ENCODE measurements at places on chromosomes 6 and 20. TPM values are rescaled to one million over a fixed set of nuclear protein-coding genes. Genes with fewer than 3 reads are reported as not detected.
A peak's percentile ranks its signal among the peaks of the same experiment; 100 is the strongest.

Gene MAS1
- total RNA-seq = 0.51 TPM

Gene SPATS1
- 0.62 TPM for total RNA-seq

Gene NNAT
- total RNA-seq = 10.5 TPM

Gene HDAC2
- total RNA-seq = 138 TPM

Gene HNF4A
- not detected for total RNA-seq

Gene PTGIS
- 64.7 TPM for total RNA-seq

Gene VWA7
- 24.1 TPM for total RNA-seq

DNA sequence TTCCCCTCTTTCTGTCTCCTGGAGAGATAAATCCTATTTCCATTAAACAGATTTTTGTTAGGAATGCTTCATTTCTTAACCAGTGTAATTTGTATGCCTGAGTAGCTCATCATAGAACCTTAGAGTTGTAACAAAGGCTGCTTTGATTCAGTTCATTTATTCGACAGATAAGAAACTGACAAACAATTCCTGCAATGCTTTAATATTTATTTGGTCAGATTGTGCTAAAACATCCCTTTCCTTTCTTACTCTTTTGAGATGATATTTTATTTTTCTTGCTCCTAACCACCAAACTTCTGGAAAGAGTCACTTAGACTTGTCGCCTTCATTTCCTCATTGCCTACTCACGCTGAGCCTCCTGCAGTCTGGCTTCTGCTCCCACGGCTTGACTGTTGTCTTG, 89.0 kb upstream of the SUPT3H start:
- no peak overlapping the region for H3K4me3 ChIP-seq
- H3K27ac ChIP-seq = no peak overlapping the region
- DNase-seq = no peak
- H3K27me3 ChIP-seq = no peaks in the 10 kb centered on the region
- H3K4me1 ChIP-seq = no peaks in the 10 kb centered on the region

DNA sequence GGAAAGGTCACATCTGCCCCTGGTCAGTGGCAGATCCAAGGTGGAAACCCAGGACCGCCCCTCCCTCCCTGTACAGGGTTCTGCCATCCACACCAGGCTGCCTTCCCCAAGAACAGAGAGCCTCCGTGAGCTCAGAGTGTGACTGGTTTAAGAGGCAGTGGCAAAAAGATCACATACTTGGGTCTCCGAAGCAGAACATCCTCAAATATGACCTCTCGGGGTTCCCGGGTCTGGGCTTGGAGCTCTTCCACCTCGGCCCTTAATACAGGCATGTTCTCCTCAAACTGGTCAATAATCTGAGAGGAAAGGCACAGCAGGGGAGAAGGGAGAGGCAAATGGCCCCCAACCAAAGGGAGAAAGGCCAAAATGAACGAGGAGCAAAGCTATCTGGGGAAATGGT, 14.8 kb downstream of the C20orf96 start:
- H3K36me3 ChIP-seq = no peaks in the 10 kb centered on the region
- no peak overlapping the region for H3K4me3 ChIP-seq
- no peak overlapping the region for H3K27ac ChIP-seq
- no peaks in the 10 kb centered on the region for H3K4me1 ChIP-seq
- no peak for DNase-seq
- no peaks in the 10 kb centered on the region for H3K27me3 ChIP-seq

- H3K4me1 ChIP-seq = no peaks in the 10 kb centered on the region
- H3K27me3 ChIP-seq = no peaks in the 10 kb centered on the region
- no peak for DNase-seq
- H3K4me3 ChIP-seq = no peak overlapping the region
- H3K27ac ChIP-seq = no peak overlapping the region
Observed at GRCh38 chr6:99559057-99559456, 9.4 kb downstream of the CCNC start.

GRCh38 chr6:154367336-154367735, 10.7 kb upstream of the IPCEF1 start:
- no peaks in the 10 kb centered on the region for H3K27me3 ChIP-seq
- H3K4me3 ChIP-seq = no peak overlapping the region
- no peak overlapping the region for H3K27ac ChIP-seq
- no peak for DNase-seq

DNA sequence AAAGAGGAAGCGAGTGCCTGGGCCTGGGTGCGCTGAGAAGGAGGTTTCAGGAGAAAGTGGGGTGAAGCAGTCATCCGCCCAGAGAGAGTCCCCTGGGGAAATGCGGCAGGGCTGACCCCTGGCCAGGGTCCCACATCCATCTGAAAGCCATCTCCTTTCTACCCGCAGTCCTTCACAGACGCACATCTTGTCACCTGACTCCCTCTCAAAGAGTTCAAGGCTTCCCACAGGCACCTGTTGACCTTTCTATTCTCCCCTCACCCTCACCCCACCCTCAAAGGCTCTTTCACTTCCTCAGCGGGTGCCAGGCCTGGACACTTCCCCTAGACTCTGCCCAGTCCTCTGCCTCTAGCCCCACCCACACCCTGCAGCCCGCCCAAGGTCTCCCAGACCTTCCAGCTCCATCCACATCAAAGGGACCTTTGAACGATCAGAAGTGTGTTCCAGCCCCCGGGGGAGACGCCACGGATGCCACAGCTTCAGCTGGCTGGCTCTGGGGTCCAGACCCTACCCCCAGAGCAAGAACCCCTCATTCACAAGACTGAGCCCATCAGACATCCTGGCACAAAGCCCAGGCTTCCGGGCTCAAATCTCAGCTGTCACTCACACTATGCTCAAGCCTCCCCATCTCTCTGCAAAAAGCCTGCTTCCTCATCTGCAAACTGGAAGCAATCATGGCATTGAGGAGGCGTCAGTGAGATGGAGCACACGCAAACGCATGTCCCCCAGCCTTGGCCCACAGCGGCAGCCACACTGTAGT, 2.1 kb downstream of the CTSZ start:
- no peaks in the 10 kb centered on the region for H3K27me3 ChIP-seq
- peak; percentile 22 for DNase-seq
- H3K4me1 ChIP-seq = no peaks in the 10 kb centered on the region
- H3K36me3 ChIP-seq = no peaks in the 10 kb centered on the region
- H3K4me3 ChIP-seq = no peak overlapping the region

GRCh38 chr6:25713824-25714223, 40.7 kb upstream of the SLC17A4 start:
- DNase-seq = no peak
- H3K27me3 ChIP-seq = no peaks in the 10 kb centered on the region
- H3K4me3 ChIP-seq = no peak overlapping the region

DNA sequence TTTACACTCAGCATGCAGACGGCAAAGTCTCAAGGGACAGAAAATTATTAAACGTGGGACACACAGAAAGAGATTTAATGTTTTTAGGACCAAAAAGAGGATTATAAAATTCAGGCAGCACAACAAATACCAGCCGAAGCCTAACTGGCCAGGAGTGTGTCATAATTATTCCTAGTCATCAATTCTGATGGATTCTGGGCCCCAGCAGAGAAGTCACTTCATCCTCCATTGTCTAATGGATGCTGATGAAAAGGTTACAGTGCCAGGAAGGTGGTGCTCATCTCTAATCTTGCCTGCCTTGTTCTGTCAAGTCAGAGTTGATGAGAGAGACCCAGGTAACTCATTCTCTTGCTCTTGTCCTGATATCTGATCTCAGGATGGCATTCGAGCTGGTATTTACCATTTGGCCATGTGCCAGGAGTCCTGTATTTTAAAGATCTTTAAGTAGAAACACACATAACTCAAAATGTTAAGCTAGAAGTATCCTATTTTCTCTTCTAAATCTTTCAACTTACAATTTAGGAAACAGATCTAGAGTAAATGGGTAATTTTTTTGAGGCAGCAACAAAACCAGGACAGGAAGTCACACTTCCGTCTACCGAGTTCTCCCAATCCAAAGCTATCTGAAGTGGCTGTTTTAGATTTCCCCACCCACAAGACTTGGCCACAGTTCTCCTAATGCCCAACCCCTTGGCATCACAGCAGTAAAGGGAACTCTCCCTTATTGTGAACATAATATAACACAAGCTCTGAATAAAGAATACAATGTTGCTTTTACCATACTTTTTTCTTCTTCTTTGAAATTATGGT, 50.0 kb downstream of the ADAT2 start:
- H3K36me3 ChIP-seq = no peaks in the 10 kb centered on the region
- H3K27ac ChIP-seq = no peak overlapping the region
- no peak overlapping the region for H3K4me3 ChIP-seq
- DNase-seq = no peak
- H3K27me3 ChIP-seq = no peaks in the 10 kb centered on the region

DNA sequence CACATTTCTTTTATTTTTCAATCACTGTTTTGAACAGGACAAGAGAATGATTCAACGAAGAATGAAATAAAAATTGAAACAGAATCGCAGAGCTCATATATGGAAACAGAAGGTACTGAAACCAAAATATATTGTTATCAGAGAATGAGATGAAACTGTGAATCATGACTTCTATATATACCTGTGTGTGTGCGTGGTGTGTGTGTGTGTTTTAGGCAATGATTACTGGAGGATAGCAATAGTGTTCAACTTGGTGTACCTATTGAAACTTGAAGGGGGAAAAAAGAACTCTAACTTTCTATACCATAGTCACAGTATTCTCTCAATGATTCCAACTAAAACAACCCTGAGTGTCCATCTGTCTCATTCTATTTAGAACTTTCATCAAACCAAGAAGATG, 586.6 kb downstream of the KIF16B start:
- no peak overlapping the region for H3K27ac ChIP-seq
- no peak overlapping the region for H3K4me3 ChIP-seq
- H3K4me1 ChIP-seq = no peaks in the 10 kb centered on the region

GRCh38 chr6:43716099-43716498, 28.5 kb upstream of the MRPS18A start:
- no peaks in the 10 kb centered on the region for H3K36me3 ChIP-seq
- H3K4me1 ChIP-seq = peaks cover 6% of the 10 kb centered on the region
- H3K27ac ChIP-seq = peak overlapping the region; percentile 70

- DNase-seq = no peak
- H3K27ac ChIP-seq = no peak overlapping the region
- no peak overlapping the region for H3K4me3 ChIP-seq
- H3K36me3 ChIP-seq = no peaks in the 10 kb centered on the region
- H3K4me1 ChIP-seq = no peaks in the 10 kb centered on the region
Observed at GRCh38 chr6:168892031-168892430, 361.6 kb downstream of the THBS2 start.

Measured in uterus (tissue), 4 donors.